Subcutaneous adipose tissue (tissue), 4 donors: ENCODE measurements at places on chromosomes 12 and 14. TPM values are rescaled to one million over a fixed set of nuclear protein-coding genes. Genes with fewer than 3 reads are reported as not detected.

Gene PLXNC1
- total RNA-seq = 5.7 TPM

Gene C12orf50
- total RNA-seq = not detected

Gene KRT71
- total RNA-seq = not detected

Gene KRT6A
- not detected for total RNA-seq

Gene MYL2
- total RNA-seq = not detected

Gene PPM1H
- total RNA-seq = 2.1 TPM

Gene HOXC13
- total RNA-seq = not detected

Gene GYS2
- 7.3 TPM for total RNA-seq

Gene NELL2
- 2.3 TPM for total RNA-seq

Gene NOVA1
- total RNA-seq = 104 TPM
